ENCODE measurements at places on chromosomes 13 and 19. TPM values are rescaled to one million over a fixed set of nuclear protein-coding genes. Genes with fewer than 3 reads are reported as not detected.

GRCh38 chr19:34556488-34556887 lies 74.9 kb downstream of the WTIP start:
- peak; percentile 14 for DNase-seq

GRCh38 chr13:102470283-102470917 lies 68.6 kb upstream of the FGF14 start:
- no peak for DNase-seq

DNA sequence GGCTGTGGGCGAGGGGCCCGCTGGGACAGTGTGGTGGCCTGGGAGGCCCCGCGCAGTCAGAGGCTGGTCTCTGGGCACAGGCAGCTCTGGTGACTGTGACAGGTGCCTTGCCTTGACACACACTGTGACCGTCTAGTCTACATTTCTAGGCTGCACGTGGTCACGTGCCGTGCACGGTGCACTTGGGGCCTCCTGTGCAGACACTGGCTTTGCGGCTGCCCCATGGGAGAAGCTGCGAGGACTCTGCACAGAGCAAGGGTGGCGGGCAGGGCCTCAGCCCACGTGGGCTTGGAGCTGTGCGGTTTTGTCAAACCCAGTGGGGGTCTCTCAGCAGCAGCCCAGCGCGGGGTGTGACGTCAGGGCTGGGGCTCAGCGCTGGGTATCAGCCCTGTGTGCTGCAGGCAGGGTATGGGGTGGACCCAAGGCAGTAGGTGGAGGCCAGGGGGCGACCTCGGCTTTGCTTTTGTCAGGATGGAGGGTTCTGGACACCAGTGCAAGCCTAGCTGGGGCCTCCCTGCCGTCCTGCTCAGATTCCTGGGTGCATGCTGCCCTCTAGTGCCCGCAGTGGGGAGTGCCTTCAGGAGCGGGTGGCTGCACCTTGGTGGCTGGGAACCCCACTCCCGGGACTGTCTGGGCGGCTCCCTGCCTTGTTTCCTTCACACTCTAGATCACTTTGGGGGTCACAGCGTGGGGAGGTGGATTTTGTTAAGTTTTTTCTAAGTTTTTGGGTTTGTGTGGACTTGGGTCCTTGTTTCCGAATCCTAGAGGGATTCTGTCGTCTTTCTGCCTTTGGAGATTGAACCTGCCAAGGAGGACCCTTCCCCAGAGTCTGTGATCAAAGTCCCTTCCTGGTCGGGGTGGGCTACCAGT lies 62.6 kb downstream of the KDM4B start:
- peak; percentile 48 for DNase-seq

DNA sequence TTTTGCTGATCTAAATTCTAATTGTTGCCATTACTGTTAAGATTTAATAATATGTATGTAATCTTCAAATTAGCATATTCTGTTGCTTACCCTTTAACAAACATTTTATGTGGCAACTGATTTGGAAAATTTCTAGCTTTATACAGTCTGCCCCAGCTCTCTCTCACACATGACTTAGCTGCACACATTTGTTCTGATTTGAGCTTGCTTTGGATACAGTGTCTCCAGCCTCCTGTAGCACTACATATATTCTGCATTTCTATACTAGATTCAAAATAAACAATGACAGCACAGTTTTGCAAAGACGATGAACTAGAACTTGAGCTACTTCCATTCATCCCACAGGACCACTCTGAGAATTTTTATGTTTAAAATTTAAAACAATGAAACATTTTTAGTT lies 254.7 kb downstream of the DNAJC15 start:
- no peak for DNase-seq

DNA sequence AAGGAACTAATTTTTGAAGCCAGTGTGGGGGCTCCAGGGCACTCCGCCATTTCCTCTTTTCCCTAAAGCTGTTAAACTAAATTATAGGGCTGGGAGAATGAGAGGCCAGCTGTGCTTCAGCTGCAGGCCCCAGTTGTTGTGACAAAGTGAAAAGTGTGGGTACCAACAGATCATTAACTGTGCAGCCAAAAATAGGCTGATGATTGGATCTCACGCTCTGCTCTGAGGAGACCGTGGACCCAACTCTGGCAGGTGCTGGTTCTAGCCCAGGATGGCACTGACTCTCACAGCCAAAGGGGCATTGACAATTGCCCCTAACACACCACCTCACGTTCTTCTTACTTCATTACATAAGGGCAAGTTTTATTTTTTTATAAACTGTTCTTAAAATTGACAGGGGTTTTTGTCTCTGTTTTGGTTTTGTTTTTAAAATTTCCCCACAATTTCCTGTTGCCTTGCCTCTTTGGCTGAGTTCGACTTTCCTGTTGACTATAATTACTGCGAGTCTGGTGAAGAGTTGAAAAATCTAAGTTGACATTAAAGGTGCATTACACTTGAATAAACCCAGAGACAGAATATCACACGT lies 391.0 kb downstream of the FGF9 start:
- DNase-seq, result no peak

DNA sequence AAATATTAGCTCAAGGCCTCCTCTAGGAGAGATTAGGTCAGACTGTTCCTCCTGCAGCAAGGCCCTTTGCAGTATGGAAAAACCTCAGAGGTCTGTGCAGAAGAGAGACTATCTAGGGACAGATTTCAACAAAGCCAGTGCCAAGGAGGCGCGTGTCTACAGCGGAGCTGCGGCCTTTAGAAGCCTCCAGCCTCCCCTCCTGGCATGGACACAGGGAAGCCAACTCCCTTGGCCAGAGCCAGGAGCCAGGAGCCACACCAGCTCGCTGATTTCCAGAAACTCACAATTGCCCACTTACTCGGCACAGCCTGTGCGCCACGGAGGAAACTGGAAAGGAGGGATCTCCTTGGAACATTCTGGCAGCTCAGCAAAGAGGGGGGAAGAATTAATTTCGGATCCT lies 63.4 kb downstream of the INSR start:
- DNase-seq, result no peak

GRCh38 chr13:110634558-110634957 lies 19.2 kb downstream of the NAXD start:
- DNase-seq, result no peak

DNA sequence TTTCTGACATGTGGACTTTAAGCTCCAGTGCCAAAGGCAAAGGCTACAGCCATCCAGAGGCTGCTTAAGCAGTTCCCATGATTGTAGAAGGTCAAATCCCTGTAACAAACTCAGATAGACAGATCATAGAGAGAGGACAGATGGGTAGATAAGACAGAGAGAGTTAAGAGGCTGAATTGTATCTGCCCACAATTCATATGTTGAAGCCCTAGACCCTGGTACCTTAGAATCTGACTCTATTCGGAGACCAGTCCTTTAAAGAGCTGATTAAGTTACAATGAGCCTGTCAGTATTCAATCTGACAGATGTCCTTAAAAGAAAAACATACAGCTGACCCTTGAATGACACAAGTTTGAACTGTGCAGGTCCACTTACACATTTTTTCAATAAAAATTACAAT lies 115.2 kb downstream of the RAP2A start:
- no peak for DNase-seq

- peak; percentile 95 for DNase-seq
Observed at GRCh38 chr19:778910-779653, 18.2 kb upstream of the PTBP1 start.

DNA sequence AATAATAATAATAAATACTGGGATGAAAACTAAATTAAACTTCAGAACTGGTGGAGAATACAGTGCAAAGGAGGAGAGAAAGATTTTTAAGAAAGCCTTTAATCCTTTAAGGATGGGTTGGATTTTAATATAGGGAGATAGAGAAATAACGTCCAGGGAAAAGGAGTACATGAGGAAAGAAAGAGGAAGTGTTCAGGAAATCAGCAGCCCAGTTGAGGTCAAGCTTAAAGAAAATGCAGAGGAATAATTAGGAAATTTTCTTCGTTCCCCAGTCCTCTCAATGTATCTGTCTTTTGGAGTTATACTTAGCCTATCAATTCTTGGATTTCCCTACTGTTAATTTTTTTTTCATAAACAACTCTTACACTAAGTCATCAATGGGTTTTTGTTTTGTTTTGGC lies 47.7 kb downstream of the INTS6 start:
- DNase-seq, result no peak

- peak; percentile 68 for DNase-seq
Observed at GRCh38 chr13:34364633-34365032, 546.7 kb downstream of the RFC3 start.

DNA sequence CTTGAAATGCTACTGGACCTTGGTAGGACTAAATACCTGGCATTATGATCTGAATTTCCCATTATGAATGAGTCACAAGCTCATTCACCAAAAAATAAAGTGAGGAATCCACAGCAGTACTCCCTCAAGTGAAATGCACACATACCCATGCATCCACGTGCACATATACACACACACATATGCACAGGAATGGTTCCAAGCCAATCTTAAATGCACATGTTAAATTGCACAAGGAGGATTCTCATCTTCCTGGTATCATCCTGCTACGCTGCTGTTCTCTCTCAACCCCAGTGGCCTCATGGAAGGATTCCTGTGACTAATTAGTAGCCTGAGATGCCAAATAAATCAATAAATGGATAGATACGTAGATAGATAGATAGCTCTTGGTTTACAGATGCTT lies 132.1 kb upstream of the KLF12 start:
- no peak for DNase-seq

DNA sequence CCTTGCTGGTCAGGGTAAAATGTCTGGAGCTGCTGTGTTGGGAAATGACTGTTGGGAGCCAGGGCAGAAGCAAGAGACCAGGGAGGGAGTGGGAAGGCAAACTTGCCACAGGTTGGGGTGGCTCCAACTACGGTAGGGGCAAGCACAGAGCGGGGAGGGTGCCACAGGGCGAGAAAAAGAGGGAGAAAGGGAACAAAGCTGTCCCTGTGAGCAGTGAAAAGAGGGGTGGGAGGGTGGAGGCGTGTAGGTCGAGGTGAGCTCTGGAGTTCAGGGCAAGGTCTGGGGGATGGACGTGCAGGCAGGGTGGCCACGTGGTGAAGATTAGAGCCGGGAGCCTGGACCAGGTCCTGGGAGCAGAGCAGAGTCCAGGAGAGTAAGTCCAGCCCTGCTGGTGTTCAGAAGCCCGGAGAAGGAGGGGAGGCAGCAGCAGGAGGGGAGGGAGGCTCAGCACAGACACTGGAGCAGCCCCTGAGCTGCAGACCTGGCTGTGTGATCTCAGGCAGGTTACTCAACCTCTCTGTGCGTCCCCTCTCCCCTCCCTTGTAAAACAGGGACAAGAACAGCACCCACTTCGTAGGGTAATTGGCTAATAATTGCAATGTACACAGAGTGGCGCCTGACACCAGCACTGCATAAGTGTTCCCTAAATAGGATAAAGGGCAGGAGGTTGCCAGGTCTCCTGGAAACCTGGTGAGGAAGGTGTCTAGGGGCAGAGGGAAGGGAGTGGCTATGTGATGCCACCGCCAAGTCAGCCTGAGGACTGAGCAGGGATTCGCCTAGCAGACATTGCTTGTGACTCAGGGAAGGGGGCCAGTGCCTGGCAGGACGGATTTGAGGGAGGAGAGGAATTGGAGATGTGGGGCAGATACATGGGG lies 3.2 kb upstream of the POLR2E start:
- DNase-seq, result no peak

DNA sequence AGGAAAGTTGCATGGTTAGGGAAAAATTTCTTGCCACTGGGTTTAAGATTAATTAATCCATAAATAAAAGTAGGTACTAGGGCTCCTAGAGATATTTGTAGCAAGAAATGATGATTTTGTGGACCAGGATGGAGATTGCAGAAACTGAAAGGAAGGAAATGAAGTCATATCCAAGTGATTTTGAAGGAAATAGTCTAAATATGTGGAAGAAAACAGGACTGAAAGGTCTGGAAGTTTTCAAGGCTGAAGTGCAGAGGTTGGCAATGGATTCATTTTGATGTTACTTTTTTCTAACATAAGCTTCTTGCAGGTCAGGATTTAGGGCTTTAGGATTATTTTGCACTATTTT lies 52.8 kb downstream of the SOX21 start:
- DNase-seq, result no peak

- DNase-seq, result peak; percentile 48
Observed at GRCh38 chr13:51518827-51519226, 65.4 kb upstream of the WDFY2 start.

GRCh38 chr13:71712988-71713653 lies 153.9 kb downstream of the DACH1 start:
- DNase-seq, result no peak

DNA sequence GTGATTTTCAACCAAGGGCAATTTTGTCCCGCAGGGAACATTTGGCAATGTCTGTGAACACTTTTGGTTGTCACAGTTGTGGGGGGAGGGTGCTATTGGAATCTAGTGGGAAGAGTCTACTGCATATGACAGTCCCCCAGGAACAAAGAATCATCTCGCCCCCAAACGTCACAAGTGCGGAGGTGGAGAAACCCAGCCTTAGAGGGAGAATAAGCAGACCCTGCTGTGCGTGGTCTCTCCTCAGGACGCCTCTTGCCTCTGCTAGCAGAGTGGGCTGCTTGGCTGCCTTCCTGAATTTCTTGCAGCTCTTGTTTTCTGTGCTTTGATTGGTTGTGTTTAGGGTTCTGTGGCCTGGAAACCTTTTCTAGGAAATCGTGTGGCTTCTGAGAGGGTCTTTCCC lies 42.5 kb downstream of the NFIX start:
- DNase-seq, result no peak

DNA sequence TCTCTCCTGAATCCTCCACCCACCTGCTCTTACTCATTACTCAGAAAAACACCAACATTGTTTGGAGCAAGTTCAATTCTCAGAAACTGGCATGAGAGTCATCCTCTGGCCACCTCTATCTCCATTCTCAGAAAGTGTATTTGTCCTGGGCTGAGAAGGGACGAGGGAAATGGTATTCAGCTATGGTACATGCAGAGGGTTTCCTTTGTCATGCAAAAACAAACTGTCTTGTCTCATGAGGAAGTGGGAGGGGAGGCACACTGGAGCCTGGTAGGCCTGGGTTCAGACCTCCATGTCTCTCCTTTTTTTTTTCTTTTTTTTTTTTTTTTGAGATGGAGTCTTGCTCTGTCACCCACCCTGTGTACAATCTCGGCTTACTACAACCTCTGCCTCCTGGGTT lies 31.9 kb upstream of the LILRA2 start:
- DNase-seq, result no peak

GRCh38 chr19:14821937-14822336 lies 13.0 kb downstream of the OR7A5 start:
- DNase-seq, result no peak

DNA sequence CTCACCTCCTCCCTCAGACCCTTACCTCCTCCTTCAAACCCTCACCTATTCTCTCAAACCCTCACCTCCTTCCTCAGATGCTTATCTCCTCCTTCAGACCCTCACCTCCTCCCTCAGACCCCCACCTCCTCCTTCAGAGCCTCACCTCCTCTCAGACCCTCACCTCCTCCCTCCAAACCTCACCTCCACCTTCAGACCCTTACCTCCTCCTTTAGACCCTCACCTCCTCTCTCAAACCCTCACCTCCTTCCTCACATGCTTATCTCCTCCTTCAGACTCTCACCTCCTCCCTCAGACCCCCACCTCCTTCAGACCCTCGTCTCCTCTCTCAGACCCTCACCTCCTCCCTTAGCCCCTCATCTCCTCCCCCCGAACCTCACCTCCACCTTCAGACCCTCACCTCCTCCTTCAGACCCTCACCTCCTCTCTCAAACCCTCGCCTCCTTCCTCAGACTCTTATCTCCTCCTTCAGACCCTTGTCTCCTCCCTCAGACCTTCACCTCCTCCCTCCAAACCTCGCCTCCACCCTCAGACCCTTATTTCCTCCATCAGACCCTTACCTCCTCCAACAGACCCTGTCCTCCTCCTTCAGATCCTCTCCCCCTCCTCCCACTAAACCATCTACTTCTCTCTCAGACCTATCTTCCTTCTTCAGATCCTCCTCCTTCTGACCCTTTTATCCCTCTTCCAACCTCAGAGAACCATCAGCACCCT lies 2.5 kb upstream of the BCL3 start:
- no peak for DNase-seq

GPR183 gene
- polyA plus RNA-seq, result not detected

PCDH8 gene
- polyA plus RNA-seq, result not detected

ZNF527 gene
- 1.8 TPM for polyA plus RNA-seq

C5AR1 gene
- 0.03 TPM for polyA plus RNA-seq
